ENCODE measurements at places on chromosomes 1 and 21.

DNA sequence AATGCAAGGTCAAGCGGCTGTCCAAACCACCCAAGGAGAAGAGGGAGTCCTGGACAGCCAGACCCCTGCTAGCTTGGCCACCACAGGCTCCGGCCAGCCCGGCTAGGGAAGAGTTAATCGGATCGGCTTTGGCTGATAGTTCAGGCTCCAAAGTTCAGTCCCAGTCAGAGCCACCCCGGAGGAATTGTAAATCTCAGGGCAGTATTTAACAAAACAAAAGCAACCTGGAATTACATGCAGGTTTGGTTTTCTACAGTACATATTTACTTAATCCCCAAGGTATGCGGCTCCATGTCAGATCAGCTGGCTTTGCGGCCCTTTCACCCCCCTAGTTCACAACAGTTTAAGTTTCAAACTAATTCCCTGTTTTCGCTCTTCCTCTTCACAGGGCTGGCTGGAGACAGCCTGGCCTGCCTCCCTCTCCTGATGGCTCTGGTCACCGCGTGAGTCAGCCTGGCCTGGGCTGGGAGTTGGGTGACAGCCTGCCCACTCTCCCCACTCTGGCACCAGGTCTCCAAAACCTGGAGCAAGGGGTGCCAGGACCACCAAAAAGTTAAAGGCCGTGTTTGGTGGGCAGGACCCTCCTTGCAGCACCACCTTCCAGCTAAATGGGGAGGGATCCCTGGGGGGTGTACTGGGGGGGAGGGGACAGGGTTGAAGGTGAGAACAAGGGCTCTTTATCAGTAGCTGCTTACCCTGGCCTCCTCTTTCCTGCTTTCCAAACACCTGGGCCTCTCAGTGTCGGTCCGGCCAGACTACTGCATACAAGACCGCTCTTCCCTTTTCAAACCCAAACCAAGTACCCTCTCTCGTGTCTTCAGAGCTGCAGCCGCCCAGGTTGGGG lies 1.9 kb downstream of the DHRS3 start:
- DNase-seq: no peak

DNA sequence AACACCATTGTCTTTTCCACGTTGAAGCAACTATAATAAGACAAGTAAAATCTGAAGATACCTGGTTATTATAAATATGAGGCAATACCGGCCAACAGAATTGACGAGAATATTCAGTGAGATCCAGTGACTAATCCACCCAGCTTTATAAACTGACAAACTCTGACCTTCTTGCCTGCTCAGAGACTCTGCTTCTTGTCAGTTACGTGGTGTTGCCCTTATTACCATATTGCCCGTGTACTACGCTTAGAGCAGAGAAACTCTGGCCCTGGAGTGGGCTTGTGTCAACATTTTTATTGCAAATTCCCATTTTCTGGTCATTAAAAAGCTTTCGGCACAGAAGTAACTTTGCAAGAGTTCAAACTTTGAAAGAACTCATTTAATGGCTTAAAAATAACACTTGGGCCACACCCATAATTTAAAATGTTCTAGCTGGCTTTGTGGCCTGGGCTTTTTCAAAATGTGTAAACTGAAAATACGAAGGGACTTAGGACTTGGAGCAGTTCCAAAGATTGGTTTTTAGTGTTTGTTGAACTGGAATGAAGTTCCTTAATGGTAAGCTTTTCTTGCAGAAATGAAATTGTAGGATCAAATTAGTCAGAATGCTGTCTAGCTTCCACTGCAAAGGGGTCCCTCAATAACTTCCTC lies 266.2 kb downstream of the LMO4 start:
- peak; percentile 11 for DNase-seq

DNA sequence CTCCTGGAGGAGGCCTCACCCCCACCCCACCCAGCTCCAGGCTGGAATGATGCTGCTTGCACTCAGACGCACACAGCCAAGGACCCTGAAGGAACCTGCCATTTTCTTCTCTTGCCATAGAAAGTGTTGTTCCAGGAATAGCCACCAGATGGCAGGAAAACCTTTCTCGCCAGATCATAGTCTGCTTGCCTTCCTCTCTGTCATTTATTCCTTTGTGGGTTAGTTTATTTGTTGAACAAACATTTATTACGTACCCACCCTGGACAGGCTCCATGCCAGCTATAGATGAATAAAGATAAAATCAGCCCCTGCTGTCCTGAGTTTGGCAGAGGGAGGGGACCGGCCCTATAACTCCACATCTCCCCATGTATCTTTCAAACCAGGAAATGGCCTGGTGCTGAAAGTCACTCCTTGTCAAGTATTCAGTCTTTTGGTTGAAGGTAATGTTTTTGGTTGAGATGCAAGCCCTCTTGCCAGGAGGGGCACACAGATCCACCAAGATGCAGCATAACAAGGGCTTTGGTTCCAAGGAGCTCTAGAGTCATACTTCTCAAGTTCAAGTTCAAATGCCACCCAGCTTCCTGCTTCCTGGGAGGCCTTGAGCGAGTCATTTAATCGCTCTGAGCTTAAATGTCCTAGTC lies 7.0 kb upstream of the KCNC4 start:
- peak; percentile 30 for DNase-seq

- DNase-seq: no peak
Observed at GRCh38 chr1:184187097-184187496, 135.6 kb downstream of the TSEN15 start.

GRCh38 chr1:240474133-240474614 lies 137.8 kb downstream of the GREM2 start:
- DNase-seq: peak; percentile 87

- DNase-seq: no peak
Observed at GRCh38 chr1:4150262-4150661, 250.2 kb upstream of the C1orf174 start.

- no peak for DNase-seq
Observed at GRCh38 chr1:59397139-59397858, 100.4 kb downstream of the FGGY start.

GRCh38 chr1:116020668-116021272 lies 44.5 kb downstream of the SLC22A15 start:
- DNase-seq: peak; percentile 34

DNA sequence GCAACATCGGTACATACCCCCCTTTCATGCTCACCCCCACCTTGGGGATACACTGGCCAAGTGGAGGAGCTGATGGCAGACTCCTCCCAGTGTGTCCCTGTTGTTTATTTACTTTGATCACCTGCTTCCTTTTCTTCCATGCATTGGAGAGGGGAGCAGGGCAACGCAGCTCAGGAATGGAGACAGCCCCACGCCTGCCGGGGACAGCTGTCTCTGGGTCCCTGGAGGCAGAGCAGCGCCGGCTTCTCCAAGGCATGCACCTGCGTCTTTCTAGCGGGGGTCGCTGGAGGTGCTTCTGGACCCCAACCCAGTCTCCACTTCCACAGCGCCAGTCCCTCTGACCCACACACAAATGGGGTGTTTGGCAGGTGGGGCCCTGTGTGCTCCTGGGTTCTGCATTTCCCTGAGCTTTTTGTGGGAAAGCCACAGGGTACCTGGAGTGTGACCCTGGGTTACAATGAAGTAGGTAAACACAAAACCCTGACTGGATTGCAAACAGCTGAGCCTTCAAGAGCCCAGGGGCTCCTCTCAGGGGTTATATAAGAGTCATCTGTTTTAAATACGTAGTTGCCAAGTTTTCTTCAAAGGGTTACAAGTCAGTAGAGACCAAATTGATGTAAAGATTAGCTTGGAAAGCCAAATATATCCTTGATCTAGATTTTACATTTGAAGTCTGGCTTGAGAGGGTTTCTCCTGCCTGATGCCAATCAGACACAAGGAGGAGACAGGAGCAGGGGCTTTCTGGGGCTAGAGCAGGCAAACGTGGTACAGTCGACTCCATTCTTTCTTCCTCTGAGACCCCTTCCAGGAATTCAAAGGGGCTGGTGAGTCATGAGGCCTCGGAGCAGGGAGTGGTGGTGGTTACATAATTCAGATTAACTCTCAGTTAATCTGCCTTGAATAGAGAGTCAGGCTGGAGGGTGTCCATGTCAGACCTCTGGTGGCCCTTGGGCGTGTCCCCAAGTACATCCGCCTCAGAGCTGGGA lies 4.5 kb downstream of the AJAP1 start:
- no peak for DNase-seq

GRCh38 chr1:100353988-100354387 lies 1.7 kb downstream of the CDC14A start:
- DNase-seq: peak; percentile 31

GRCh38 chr1:230031131-230031530 lies 35.9 kb upstream of the GALNT2 start:
- no peak for DNase-seq

GRCh38 chr1:229027622-229028182 lies 243.2 kb upstream of the RAB4A start:
- no peak for DNase-seq

DNA sequence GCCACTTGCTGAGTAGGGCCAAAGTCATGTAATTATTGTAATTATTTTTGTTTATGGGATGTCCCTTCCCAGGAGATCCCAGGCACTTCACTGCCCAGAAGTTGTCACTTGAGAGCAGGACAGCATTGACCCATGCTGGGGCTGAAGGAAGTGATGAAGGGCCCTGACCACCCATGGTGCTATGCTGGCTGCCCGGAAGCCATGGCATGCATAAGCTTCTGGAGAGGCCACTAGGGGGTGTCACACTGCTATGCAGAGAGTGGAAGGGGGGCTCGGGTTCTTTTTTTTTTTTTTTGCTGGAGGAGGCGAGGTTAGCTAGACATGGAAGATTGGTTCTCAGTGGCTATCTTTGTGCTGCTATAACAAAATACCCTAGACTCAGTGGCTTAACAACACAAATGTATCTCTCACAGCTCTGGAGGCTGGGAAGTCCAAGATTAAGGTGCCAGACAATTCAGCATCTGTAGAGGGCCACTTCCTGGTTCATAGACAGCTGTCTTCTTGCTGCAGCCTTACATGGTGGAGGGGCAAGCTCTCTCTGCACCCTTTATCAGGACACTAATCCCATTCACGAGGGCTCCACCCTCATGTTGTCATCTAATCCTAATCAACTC lies 84.9 kb downstream of the CNIH3 start:
- no peak for DNase-seq

DNA sequence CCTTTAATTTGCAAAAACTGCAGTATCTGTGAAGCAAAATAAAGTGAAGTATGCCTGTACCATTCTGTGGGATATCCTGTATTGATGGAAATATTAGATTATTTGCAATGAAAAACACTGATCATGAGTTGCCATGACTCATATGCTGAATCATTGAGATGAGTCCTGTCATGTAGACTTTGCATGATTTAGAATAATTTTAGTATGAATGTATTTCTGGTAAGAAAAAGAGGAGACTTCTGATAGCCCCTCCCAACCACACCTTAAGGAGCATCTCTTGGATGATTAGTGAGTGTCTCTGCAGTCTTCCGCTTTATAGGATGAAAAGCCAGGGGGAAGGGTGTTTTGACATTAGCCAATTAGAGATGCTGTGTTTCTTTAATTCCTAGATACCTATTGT lies 55.2 kb upstream of the PTGS2 start:
- no peak for DNase-seq

- DNase-seq: peak; percentile 67
Observed at GRCh38 chr1:67792103-67792502, 41.2 kb downstream of the GNG12 start.

- peak; percentile 50 for DNase-seq
Observed at GRCh38 chr1:180382326-180383115, 119.9 kb downstream of the ACBD6 start.

DNA sequence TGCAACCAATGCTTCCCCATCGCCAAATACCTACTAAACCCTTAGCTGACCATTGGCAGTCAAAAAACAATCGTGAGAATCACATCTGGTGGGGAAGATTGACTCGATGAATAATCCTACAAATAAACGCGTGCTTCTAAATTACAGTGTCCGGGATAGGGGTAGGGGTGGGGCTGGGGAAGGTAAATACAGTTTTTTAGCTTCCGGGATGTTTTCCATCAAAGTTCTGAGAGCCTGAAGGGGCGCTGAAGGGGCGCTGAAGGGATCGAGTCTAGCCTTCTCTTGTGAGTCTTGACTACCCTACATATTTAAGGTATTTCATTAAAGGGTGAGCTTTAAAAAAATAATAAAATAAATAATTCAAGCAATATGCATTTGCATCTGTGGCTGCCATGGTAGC lies 40.5 kb downstream of the RRAGC start:
- no peak for DNase-seq

- DNase-seq: no peak
Observed at GRCh38 chr21:46619846-46620245, 15.0 kb upstream of the S100B start.

DNA sequence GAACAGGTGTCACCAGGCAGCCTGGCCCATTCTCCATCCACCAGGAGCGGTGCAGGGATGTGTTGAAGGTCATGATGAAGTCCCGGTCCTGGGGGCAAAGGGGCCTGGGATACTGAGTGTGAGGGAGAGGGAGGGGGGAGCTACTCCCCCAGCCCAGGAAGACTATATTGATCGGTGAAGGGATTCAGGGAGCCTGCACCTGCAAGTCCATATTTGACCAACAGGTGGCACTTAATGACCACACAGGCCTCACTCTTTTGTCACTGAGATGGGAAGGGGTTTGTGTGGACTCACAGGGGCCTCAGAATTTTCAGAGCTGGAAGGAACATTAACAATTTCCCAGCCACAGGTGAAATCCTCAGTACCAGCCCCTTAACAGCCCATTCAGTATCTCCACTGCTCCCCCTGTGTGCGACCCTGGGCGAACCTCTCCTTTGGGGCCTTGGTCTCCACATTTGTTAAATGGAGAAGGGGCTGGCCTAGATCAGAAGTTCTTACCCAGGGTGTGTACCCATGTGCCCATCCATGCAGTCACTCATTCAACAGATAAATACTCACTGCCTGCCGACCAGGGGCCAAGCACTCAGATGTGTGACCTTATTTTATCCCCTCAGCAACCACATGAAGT lies 55.6 kb downstream of the NKAIN1 start:
- no peak for DNase-seq

GRCh38 chr1:156463874-156464273 lies 36.7 kb downstream of the MEF2D start:
- DNase-seq: no peak
